Activated naive CD4-positive, alpha-beta T cell treated with Interleukin-2 at 50 U/mL for 16 hours (primary cell): ENCODE measurements at places on chromosomes 6 and 20.

- no peak for DNase-seq
Observed at GRCh38 chr6:7674291-7674690, 51.6 kb upstream of the BMP6 start.

DNA sequence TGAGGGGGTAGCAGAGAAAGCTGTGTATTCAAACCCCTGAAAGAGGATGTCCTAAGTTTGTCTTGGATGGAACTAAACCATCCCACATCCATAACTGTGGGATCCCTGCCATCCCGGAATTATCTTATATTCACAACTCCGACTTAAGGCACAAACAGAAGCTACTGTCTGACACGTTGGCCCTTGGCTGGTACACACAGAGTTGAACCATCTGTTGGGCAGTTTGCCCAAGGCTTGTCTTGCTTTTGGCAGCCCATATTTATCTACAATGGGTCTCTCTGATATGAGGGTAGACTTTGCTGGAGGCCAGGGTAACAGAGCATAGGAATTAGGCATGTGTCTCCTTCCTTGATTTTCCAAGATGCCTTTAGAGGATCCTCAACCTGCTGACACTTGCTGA lies 116.6 kb upstream of the PROKR2 start:
- no peak for DNase-seq

- DNase-seq: peak; percentile 74
Observed at GRCh38 chr20:46174469-46175126, 56.5 kb downstream of the CD40 start.

- no peak for DNase-seq
Observed at GRCh38 chr6:43142101-43142500, 29.0 kb upstream of the SRF start.

DNA sequence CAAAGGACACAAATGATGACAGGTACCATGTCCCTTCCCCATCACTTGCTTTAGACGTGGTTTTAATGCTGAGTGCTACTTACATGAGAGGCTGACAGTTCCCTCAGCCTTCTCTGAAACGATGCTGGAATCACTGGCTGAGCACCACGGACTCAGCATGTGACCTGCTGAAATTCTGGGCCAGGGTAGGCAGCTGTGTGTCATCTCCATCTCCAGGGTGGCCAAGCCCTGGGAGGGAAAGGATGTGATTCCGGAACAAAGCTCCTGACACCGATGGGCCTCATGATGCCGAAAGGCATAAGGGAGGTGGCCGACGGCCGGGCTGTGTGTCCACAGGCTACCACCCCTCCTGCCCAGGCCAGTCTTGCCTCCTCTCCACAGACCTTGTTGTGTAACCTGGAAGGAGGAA lies 184.3 kb upstream of the CST7 start:
- no peak for DNase-seq

DNA sequence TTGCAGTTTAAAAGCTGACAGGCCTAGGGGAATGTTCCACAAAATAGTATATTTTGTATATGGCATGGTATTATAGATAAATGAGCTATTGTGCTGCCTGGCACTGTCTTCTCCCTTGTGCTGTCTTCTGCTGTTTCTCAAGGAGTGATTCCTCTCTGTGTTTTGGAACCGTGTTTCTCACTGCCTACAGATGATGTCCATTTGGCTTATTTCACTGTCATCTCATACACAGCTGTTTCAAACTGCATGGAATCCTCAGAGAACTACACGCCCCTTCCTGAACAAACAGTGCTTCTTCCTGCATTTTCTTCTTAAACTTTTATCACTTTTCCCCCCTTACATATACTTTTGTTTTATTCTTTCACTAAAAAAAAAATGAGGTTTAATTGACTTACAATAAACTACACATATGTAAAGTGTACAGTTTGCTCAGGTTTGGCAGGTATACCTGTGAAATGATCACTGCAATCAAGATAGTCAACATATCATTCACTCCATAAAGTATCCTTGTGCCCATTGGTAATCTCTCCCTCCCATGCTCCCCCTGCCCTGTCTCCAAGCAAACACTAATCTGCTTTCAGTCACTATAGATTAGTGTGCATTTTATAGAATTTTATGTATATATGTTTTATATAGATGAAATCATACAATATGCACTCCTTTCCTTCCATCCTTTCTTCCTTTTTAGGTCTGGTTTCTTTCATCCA lies 43.0 kb downstream of the CBFA2T2 start:
- no peak for DNase-seq

- DNase-seq: no peak
Observed at GRCh38 chr6:157603971-157604370, 219.1 kb upstream of the SNX9 start.

DNA sequence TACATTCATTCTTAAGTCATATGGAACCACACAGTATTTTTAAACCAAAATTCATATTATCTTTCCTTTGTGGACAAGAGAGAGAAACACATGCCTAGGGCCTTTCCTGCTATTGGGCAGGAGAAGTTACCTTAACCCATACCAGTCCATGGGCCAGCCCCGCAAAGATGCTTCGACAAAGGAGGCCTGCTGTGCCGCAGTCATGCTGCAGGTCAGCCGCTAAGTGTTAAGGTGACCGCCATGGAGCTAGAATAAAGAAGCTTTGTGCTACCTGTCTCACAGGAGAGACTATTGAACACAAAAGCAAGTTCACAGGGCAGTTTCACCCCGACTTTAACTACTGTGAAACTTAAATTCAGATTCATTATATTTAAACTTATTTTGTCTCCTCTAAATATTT lies 62.3 kb upstream of the TMEM181 start:
- no peak for DNase-seq

GRCh38 chr6:70412252-70413113 lies 825 bp upstream of the FAM135A start:
- no peak for DNase-seq

GRCh38 chr6:156944412-156944811 lies 167.2 kb downstream of the ARID1B start:
- no peak for DNase-seq

- DNase-seq: no peak
Observed at GRCh38 chr6:131688286-131688685, 12.9 kb downstream of the OR2A4 start.

DNA sequence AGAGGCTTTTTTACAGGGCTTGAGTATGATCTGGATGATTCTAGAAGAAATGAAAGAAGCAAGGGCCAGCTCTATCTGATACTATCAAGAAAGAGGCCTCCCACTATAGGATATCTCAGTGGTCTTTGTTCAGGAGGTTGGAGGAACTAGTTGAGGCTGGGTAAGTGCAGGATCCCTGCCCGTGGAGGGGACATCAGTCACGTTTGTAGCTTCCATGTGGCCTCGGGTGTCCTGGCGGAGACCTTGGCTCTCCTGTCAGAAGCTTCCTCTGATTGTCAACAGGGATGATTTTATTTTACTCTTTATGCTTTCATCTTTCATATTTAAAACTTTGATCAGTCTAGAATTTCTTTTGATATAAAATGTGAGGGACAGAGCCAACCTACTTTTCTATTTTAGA lies 86.6 kb downstream of the PHACTR3 start:
- DNase-seq: no peak

DNA sequence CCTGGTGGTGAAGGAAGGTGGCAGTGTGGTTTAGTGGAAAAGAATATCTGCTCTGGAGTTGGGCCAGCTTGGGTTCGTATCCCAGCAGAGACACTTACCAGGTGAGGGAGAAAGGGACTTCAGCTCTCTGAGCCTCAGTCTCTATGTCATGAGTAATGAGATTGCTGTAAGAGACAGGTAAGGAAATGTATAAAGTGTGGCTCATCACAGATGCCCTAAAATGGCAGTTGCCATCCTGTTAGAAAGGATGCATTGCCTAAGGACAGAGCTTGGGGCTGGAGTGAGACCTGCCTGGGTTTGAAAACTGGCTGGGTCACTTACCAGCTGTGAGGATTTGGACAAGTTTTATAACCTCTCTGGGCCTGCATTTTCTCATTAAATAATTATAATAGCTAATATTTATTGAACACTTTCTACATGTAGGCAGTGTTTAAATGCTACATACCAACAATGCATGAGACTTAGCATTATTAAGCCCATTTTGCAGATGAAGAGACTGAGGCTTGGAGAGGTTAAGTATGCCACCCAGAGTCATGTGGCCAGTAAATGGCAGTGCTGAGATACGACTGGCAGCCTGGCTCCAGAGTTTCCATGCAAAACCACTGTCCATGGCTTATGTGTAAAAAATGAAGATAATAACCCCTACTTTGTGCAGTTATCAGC lies 157.0 kb downstream of the SOBP start:
- no peak for DNase-seq

DNA sequence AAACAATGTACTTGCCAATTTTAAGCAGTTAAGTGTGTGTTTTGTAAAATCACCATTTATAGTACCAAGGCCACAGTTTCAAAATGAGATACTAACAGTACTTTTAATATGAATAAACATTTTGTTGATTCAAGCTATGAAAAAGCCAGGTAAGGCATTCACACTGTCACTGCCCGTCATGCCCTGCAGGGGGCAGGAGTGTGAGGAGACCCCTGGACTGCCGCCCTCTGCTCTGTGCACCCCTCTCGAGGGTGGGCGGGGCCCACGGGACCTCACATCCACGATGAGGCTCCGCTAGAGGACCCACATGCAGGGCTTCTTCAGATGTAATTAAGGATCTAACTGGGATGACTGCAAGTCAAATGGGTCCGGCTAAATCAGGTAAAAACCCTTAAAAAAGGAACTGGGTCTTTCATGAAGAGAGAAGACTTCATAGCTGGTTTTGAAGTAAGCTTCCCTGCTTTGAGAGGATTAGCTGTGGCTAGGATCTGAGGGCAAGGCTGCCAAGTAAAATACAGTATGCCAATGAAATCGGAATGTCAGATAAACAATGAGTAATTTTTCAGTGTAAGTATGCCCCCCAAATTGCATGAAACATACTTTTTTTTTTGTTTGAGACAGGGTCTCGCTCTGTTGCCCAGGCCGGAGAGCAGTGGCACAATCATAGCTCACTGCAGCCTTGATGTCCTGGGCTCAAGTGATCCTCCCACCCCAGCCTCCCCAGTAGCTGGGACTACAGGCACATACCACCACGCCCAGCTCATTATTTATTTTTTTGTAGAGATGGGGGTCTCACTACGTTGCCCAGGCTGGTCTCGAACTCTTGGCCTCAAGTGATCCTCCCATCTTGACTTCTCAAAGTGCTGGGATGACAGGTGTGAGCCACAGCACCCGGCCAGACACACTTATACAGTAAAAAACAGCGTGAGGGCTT lies 18.7 kb downstream of the DIDO1 start:
- peak; percentile 40 for DNase-seq

GRCh38 chr6:154689493-154690255 lies 43.5 kb upstream of the SCAF8 start:
- no peak for DNase-seq

DNA sequence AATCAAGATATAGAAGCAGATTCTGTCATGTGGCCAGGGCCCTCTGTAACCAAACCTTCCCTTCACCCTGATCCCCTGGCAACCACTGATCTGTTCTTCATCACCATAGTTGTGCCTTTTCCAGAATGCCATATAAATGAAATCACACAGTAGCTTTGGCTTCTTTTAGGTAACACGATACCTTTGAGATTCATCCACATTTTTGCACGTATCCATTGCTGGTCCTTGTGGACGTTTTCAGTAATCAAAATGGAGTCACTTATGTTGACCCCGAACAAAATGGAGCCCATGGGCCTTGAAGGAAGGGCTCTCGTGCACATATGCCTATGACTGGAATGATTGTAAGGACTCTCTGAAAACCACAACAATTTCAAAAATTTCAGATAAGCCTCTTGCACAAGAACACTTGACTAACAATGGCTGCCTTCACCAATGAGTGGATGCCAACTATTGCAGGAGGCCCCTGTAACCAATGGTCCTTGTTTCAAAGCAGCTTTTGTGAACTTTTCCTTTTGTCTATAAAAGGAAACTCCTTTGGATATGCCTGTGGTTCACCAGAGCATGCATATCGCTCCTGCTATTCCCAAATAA lies 84.3 kb upstream of the RALY start:
- DNase-seq: no peak

GRCh38 chr6:96659084-96659845 lies 96.3 kb downstream of the FHL5 start:
- no peak for DNase-seq

- no peak for DNase-seq
Observed at GRCh38 chr6:23775127-23775526, 350.9 kb upstream of the NRSN1 start.

- no peak for DNase-seq
Observed at GRCh38 chr6:3635482-3635881, 116.0 kb downstream of the PXDC1 start.

DNA sequence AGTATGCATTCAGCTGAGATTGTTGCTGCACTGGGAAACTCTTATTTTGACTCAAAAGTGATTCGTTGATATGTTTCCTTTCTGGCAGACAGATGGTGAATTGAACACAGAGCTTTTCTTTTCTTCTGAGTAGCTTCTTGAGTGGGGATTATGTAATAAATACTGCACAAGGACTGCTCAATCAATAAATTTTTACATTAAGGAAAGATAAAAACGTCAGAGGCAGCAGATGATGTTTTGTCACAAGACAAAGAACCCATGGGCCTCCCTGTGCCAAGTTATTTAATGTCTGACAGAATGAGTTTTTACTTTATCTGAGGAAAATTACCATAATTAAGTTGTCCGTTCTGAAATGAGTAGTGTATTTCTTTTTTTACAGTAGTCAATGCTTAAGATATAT lies 460.3 kb downstream of the UTRN start:
- DNase-seq: no peak

DNA sequence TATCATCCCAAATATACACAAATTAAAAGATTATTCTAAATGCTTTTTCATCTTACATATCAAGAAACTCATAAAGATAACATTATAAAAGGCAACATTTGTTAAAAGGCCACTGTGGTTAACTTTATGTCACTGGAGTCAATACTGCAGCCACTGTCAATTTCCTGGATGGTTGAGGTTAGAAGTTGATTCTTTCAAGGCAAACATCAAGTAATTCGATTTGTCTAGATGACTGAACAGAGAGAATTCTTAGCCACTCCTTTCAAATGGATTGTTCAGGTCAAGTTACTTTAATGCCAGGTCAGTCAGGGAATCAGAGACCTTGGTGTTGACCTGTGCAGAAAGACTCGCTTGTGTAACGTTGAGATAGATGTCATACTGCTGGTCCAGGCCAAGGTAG lies 44.4 kb upstream of the SIM1 start:
- DNase-seq: no peak

DNA sequence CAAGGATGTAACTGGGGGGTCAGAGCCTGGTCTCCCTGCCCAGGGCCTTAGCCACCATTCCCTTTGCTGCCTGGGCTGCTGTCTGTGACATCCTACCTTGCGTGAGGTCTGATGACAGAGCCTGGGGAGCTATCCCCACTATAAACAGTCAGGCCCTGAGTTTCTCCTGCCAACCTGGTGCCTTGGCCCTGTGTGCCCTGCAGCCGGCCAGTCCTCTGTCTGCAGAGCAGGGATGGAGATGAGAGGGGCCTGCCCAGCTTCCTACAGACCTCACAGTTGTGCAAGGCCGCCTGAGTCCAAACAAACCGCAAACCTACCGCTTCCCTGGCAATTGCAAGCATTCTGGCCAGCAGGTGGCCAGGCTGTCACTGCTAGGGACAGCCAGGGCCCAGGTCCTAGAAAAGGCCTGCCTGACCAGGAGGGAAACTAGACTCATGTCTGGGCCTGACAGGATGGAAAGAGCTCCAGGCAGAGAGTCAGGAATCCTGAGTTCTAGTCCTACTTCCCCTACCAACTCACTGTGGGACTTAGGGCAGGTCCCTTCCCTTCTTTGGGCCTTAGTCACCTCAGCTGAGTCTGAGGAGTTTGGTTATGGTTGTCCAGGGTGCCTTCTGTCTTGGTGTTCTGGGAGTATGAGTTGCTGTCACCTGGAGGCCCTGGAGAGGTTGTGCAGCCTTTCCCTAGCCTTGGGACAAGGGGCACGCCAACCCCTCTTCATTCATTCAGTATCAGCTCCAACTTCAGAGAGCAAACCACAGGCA lies 86.2 kb downstream of the VEGFA start:
- DNase-seq: no peak

GRCh38 chr20:62590309-62591121 lies 51.8 kb upstream of the SLCO4A1 start:
- DNase-seq: no peak
